ENCODE measurements at places on chromosomes 6 and 20.

GRCh38 chr6:49416195-49416594 lies 46.9 kb downstream of the MMUT start:
- no peak for DNase-seq

DNA sequence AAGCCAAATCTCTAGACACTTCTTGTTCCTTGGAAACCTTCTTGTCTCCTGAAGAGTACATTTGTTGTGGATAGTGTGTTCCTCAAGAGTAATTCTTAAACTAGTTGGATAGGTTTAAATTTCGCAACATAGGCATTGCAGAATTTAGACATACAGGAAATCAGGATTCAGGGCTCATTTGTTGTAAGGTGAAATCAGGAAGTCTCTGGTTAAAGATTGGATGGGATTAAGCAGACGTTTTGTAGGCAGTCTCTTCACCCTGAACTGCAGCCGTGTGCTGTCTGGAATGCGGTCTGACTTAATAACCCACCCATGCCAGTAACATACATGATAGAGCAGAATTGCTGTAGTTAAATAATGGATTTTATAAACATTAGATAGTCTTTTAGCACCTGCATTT lies 21.7 kb downstream of the HIVEP1 start:
- DNase-seq, result no peak

GRCh38 chr20:26308961-26309360 lies 612.3 kb upstream of the ZNF337 start:
- DNase-seq, result no peak

DNA sequence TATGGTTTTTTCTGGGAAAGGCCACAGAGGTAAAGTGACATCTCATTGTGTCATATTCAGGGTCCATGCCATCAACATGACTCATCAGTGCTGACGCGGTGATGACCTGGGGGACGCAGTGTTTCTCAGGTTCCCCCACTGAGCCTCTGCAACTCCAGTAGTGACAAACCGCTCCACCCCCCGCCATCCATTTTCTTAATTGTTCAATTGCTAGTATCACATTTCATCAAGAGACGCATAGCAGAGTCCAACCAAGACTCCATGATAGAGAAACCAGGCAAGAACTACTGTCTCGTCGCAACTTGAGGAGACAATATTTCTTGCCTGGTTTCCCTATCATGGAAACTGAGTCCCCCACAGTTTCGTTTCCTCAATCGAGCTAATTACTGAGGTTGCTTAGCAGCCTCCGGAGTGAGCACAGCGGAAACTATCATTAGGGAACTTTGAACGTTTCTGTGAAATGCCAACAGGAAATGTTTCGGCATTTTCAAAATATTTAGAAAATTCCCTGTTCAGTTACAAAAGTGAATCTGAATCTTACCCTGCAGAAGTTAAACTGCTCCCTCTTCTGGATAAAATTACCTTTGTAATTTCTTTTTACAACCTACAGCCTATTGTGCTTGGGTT lies 12.2 kb upstream of the SERPINB1 start:
- DNase-seq, result peak; percentile 72

DNA sequence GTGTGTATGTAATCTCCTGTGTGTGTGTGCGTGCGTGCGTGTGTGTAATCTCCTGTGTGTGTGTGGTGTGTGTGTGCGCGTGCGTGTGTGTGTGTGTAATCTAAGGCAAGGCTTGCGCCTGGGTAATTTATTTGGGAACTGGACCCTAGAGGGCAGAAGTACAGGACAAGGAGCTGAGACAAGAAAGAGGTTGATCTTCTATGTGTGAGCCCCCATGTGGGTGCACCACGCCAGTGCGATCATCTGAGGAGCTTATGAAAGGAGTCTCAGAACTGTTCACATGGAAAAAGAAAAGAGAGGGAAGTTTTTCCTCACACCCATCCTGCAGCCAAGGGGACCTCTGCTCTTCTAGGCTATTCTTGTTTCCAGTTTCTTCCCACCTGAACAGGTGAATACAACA lies 220.1 kb upstream of the GGTLC1 start:
- no peak for DNase-seq

All from CD8-positive, alpha-beta T cell (primary cell).